ENCODE measurements at places on chromosomes 7 and 10.

DNA sequence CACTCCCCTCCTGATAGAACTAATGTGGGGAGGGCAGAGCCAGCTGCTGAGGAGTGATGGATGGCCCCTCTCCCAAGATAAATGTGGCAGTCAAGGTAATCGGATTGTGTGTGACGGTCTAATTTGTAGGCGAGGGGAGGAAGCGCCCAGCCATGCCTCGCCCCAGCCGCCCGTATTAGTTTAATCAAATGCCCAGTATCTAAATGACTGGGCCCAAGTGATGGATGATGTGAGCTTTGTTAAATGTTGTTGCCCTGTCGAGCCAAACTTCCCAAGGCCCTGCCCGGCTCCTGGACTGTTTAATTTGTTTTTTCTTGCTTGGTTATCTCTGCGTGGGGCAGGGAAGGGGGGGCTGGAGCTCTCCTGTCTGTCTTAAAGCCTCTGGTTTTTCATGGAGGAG lies 88.4 kb upstream of the PPIF start:
- DNase-seq: no peak

GRCh38 chr10:30848396-30849032 lies 183.2 kb downstream of the ZNF438 start:
- DNase-seq: no peak

DNA sequence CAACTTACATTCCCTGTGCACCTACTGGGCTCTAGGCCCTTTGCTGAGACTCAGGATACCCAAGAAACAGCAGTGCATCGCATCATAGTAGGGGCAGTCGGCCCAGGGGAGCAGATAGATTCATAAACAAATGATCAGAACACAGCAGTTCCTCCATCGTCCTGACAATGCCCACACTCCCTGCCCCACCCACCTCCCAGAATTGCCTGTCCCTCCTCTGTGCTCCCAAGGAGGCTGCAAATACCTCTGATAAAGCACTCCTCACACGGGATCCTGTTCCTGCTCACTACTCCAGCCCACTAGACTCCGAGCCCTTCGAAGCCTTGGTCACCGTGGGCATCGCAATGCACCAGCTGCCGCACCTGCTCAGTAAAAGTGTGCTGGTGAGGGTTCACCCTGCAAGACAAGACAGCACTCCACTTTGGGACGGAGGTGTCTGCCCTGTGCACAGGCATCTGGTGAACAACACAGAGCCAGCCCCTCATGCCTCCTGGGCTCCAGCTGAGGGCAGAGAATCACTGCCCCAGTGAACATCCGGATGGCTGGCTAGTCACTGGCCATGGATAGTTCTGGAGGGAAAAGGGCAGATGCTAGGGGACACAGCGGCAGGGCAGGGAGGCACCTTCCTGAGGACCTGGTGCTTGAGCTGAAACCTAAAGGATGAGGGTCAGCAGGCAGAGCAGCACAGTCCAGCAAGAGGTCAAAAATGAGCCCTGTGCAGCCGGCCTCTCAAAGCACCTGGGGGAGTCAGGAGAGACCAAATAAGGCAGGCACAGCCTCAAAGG lies 60.7 kb downstream of the TNS3 start:
- no peak for DNase-seq

DNA sequence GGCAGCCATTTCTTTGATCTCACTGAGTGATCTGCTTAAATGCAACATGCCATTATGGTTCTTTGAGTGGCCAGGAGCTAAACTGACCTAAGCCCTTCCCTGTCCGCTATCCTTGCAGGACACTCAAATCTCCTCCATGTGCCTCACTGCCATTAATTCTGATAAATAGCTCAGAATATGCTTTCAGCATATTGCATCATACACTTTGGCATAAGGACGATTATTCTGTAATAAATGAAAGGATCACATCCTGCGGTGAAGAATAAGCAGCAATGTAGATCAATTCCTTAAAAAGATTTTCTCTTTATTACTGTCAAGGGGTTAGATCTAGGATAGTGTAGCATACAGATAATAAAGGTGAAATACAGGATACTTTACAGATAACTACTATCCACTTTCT lies 231.8 kb upstream of the CTBP2 start:
- DNase-seq: no peak

- DNase-seq: no peak
Observed at GRCh38 chr10:133557381-133557780, 8.0 kb downstream of the SYCE1 start.

DNA sequence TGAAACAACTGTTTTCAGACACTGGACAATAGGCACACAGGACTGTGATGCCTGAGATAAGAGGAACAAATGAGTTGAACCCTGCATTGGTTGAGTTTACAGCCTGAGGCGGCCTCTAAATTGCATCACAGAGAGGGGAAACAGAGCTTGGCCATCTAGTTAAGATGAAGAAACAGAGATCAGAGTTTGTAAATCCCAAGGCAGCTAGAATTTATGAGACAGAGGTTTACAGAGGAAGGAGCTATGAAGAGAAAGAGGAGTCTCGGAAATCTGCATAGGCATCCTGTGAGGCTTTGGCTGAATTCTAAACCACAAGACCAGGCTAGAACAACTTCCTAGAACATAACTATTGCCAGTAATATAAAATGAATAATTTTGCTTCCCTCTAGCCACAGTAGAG lies 41.0 kb upstream of the OIT3 start:
- no peak for DNase-seq

DNA sequence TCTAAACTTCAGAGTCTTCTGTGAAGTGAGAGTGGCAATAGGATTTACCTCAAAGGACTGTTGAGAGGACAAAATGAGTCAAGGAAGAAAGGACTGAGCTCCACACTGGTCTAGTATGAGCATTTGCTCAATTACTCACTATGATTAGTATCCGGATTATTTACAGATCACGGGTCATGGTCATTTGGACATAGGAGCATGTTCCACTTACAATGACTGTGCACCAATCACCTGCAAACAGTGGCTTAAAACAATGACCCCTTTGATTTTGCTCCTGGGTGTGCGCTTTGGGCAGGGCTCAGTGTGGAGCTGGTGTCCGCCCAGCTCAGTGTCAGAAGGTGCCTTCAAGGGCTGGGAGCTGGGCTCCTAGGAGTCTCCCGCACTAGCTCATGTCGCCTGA lies 225.4 kb downstream of the TCERG1L start:
- DNase-seq: no peak

DNA sequence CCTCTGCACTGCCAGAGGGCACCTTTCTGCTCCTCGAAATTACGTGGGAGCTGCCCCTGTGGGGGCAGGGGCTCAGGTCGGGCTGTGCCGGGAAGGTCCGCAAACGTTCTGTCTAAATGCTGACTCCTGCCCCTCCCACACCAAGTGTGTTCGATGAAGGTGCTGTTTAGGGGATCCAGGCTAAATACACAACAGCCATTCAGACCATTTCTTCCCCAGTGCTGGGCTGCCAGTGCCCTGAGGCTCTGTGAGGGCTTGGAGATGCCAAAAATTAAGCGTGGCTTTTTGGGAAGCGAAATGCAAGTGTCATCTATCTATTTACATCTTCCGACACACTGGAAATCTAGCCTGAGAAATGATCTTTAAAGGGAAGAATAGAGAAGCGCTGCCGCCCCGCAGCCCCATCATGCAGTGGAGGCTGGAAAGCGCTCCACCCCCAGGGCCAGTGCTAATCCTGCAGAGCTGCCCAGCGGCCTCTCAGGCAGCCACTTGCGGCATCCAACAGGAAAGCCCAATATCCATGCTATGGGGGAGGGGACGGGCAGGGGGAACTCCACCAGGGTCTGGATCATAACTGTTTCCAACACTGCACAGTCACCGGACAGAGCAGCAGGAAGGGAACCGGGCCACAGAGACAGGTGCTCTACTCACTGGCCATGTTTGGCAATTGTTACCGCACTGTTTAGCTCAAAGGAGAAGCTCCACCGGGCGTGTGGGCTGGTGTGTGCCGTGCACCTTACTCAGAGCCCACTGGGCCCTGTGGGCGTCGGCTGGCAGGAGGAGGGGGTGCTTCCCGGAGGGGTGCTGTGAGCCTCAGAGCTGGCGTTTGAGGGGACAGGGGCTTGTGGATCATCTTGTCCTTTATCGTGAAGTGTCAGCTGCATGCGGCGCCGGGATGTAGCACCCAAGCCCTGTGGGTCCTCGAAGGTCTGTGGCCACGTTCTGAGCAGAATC lies 205.5 kb downstream of the DNAJB6 start:
- no peak for DNase-seq

DNA sequence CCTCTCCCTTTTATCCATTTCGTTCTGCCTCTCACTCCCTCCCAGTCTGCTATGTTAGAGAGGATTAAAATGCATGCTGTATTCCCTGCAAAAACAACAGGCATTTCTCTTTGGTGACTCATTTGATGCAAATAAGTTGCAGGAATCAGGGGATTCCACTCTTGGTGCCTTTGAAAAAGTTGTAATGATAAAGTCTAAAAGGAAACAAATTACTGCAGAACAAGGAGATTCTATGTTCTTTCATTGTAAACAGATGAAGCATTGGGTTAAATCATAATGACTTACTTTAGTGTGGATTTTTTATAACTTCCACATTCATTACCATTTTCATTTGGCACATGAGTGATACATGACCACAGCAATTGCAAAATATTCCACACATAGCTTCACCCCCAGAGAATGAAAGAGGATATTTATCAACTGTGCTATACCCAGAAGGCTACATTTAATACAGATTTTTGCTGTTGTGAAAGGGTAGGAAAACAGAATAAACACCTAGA lies 33.4 kb upstream of the ABLIM1 start:
- no peak for DNase-seq

DNA sequence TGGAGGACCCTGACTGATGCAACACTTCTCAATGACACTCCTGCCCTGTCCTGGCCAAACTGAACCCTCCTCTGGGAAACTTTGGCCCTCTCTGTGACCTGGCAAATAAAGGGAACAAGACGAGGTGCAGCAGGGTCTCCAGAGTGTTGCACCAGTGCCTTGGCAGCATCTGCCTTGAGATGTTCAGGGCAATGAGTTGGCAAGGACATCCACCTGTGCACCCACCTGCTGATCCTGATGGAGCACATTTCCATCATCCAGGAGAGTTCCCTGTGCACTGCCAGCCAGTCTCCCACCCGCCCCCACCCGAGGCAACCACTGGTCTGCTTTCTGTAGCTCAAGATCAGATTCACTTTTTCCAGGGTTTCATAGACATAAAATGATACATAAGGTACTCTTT lies 407.4 kb downstream of the GRID1 start:
- no peak for DNase-seq

DNA sequence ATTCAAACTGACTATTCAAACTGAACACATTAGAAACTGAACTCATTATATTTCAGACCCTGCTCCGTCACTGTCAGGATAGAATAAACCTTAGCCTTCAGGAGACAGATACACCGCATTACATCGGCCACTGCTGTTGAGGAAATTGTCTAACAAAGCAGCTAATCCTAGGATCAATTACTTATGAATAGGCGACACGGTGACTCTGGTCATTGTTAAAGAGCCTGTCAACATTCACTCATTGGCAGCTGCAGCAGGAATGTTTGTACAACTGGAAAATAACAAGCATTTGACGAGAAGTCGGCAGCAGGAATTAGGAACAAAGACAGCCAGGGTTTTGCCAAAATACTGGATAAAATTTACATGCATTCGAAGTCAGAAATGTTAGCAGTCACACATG lies 112.0 kb upstream of the MKX start:
- no peak for DNase-seq

DNA sequence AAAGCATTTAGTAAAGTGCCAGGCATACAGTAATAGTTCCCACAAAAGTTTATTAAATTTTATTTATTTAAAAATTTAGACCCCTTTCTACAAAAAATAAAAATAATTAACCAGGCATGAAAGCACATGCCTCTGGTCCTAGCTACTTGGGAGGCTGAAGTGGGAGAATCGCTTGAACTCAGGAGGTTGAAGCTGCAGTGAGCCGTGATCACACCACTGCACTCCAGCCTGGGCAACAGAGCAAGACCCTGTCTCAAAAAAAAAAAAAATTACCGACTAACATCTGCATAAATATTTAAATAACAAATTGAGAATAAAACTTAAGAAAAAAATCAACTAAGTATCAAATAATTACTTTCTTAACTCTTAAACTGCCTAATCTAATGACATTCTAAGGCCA lies 64.3 kb upstream of the TRIM24 start:
- DNase-seq: no peak

DNA sequence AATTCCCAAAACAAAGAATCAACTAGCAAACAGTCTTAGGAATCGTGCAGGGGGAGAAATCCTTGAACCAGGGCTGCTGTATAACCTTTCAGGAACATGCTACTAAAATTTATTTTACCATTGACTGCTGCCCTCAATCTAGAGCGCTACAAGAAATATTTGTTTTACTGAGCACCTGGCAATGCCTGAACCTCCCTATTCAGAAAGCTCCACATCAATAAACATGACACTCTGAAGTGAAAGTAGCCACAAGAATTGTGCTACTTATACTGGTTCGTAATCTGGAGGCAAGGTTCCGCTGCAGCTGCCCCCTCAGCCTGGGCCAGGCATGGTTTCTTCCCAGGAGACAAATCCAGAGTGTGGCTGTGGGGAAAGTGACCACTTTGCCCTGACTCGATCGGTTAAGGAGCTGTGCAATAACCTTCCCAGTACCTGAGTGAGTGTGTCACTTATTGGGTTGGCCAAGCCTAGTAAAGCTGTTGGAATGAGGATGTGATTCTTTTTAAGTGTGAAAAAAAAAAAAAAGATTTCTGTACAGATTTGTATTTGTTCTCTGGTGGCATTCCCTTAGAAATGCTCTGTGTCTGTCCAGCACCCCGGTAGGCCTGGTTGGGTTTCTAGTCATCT lies 7.7 kb downstream of the VWA2 start:
- no peak for DNase-seq

DNA sequence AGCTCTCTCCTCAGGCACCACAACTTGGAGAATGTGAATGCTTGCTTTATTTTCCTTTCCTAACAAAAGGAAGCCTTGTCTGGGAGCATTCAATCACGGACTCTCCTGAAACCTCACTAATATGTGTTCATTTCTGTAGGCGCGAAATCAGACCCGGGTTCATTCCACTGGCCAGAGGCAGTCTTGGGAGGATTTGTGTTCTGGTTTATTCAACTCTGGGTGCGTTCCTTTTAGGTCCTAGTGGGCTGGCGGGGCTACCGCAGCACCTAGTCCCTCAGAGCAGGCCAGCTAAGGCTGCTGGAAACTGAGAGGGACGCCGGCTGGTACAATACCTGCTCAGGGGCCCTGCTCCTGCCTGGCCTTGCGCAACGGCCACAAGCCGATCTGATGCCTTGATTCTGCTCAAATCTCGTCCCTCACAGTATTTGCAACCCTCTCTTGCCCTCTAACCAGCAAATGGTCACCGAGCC lies 7.5 kb downstream of the HOXA4 start:
- no peak for DNase-seq

GRCh38 chr10:126398924-126399323 lies 10.6 kb upstream of the ADAM12 start:
- DNase-seq: no peak

- peak; percentile 34 for DNase-seq
Observed at GRCh38 chr10:88121361-88121760, 257.9 kb downstream of the PTEN start.

DNA sequence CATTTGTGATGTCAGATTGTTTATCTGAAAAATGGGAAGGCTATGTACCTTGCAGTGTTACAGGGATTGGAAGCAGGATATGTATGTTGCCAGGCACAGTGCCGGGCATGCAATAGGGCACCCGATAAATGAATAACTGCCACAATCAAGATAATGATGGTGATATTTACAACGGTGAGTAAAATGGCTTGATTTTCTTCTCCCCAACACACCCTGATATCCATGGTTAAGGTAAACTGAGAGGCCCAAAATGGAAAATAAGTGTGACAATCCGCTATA lies 108.3 kb downstream of the CYP26A1 start:
- DNase-seq: no peak

GRCh38 chr7:109178342-109178741 lies 608.7 kb downstream of the DNAJB9 start:
- DNase-seq: no peak

Data from activated CD4-positive, alpha-beta T cell treated with anti-CD3 and anti-CD28 coated beads, Interleukin-2, amount 10 ng/mL, durations not matched to agents 24 days and 14 days (primary cell).